Germinal center (tissue), 1 donor: ENCODE measurements at places on chromosomes 3 and 15.

GRCh38 chr3:138898708-138899107 lies 48.2 kb downstream of the FOXL2 start:
- no peak for DNase-seq

- no peak for DNase-seq
Measured at GRCh38 chr3:102668247-102668646, 233.4 kb downstream of the ZPLD1 start.

DNA sequence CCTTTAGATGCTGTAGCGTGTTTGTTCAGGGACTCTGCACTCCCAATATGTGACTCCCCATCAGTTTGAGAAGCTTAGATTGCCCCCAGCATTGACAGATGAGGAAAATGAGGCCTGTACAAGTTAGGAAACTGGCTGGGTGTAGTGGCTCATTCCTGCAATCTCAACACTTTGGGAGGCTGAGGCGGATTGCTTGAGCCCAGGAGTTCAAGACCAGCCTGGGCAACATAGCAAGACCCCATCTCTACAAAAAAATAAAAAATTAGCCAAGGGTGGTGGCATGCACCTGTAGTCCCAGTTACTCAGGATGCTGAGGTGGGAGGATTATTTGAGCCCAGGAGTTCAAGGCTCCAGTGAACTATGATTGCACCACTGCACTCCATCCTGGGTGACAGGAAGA lies 14.0 kb upstream of the PTPN23 start:
- DNase-seq, result no peak

DNA sequence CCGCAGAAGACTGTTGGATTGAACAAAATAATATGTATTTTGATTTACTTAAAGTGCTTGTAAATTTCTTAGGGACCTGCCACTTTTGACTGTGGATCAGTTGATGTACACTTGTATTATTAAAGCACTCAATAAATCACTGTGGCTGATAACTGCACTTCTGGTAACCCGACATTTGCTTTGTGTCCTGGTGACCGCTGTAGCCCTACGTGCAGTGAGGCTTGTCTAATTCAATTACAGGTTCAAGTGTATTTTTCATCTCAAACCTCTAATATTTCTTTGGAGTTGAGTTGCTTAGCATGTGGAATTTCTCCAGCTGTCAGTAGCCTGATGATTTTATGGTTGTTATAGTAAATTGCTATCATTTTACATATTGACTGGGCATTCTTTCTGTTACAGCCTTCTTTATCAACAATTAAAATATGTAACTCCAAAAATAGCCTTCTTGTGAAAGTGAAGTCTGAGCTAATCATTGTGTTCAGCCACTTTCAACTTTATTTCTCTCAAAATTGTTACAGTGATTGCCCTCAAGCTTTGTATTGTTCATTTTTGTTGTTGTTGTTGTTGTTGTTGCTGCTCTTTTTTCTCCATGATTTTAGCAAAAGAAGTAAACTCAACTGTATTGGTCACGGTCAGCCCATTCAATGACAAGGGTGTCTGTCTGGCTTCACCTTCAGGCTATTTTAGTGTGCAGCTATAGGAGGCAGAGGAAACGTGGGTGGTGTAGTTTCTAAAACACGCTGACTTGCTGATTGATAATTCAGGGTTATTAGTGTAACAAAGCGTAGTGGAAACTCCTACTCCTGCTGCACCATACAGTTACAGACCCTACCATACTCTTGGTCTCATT lies 215.1 kb upstream of the UBE2E1 start:
- peak; percentile 29 for DNase-seq

GRCh38 chr3:99508191-99508590 lies 130.2 kb upstream of the COL8A1 start:
- DNase-seq, result no peak

DNA sequence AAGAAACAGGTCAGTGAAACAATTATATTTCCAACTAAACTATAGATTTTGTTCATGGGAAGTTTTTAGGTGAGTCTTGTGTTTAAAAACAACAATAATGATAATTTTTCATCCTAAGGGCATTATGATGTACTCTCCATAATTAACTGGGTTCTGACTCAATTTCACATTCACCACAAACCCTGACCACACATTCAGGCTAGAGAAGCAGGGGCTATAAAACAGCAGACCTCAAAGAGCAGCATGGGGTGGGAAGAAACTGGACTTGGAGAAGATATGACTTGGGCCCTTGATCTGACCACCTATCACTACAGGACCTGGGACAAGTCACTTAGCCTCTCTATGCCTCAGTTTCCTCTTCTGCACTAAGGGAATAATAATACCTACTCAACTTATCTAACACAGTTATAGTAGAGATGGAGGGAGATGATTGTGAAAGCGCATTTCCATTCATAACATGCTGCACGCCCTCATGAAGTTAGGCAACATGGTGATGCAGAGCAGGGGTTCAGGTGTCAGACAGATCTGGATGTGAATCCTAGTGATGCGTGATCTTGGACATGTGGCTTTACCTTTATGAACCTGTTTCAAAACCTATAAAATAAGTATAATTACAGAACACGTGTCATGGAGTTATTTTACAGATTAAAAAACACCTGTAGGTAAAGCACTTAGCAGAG lies 63.0 kb upstream of the ACP3 start:
- DNase-seq, result no peak

GRCh38 chr3:155629056-155629455 lies 115.8 kb downstream of the PLCH1 start:
- DNase-seq, result no peak

DNA sequence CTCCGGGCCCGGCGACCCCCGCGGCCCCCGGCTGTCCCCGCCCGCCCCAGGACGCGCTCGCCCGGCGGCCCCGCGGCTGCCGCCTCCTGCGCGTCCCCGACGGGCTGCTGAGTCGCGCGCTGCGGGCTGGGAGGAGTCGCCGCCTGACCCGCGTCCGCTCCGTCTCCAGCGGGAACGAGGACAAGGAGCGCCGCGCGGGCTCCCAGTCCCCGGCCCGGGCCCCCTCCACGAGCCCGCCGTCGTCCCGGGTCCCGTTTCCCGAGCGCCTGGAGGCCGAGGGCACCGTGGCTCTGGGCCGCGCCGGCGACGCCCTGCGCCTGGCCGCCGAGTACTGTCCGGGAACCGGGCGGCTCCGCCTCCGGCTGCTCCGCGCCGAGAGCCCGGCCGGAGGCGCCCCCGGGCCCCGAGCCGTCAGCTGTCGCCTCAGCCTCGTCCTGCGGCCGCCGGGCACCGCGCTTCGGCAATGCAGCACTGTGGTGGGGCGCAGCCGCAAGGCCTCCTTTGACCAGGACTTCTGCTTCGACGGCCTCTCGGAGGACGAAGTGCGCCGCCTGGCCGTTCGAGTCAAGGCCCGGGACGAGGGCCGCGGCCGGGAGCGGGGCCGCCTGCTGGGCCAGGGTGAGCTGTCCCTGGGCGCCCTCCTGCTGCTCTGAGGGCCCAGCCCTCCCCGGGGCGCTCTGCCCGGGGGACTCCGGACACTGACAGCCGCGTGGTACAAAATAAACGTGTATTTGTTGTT lies 1.5 kb downstream of the C2CD4A start:
- DNase-seq, result peak; percentile 17
